Stimulated activated CD8-positive, alpha-beta memory T cell treated with anti-CD3 and anti-CD28 coated beads, Interleukin-7, amount 100 ng/mL, for 1 hour (primary cell): ENCODE measurements at places on chromosomes 16 and 17.

DNA sequence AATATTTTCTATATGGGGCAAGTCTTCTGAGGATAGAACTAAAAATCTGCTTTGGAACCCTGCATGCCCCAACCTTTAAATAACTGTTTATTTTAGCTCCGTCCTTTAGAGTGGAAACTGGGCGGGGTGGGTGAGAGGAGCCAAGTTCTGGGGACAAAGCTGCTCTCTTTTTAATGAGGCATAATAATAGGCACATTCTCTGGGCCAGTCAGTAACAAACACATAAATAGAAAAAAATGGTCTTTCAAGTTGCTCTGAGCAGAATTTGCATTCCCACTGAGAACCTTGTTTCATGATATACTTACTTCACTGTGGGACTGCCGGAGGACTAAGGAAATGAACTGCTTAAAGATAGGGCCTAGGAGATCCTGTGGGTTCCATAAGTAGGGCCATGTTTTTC, 51.5 kb downstream of the KNOP1 start:
- no peak for DNase-seq

DNA sequence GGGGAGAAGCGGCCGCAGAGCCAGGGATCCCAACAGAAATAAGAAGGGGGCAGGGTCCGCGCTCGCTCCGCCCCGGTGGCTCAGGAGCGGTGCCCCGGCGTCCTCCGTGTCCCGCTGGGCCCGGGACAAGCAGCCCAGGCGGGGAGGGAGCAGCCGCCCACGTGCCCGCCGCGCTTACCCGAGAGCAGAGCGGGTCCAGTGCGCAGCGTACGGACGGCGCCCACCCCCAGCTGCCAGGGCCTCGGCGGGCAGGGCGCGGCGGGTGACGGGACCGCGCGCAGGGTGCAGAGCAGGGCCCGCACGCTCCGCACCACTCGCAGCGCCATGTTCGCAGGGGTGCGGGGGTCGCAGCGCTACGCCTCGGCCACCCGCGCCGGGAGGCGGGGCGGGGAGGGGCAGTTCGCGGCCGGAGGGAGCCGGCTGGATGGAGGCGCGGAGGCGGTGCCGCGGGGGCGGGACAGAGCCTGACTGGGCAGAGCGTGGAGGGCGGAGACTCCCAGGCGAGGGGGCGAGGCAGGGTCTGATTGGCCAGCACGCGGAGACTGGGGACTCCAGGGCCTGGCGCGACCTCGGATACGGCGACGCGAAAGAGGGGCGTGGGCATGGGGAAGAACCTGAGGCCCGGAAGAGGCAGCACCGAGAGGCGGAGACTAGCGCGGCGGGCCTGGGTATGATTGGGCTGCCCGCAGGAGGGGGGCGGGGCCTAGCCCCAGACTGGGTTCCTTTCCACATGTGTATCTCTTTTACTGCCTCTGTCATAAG, at the start of gene GCSH:
TSS of gene GCSH (minus strand) at position 443 of the 762 bp plus-strand sequence. CDS start at position 326, 117 bp downstream.
- DNase-seq, result peak; percentile 95

DNA sequence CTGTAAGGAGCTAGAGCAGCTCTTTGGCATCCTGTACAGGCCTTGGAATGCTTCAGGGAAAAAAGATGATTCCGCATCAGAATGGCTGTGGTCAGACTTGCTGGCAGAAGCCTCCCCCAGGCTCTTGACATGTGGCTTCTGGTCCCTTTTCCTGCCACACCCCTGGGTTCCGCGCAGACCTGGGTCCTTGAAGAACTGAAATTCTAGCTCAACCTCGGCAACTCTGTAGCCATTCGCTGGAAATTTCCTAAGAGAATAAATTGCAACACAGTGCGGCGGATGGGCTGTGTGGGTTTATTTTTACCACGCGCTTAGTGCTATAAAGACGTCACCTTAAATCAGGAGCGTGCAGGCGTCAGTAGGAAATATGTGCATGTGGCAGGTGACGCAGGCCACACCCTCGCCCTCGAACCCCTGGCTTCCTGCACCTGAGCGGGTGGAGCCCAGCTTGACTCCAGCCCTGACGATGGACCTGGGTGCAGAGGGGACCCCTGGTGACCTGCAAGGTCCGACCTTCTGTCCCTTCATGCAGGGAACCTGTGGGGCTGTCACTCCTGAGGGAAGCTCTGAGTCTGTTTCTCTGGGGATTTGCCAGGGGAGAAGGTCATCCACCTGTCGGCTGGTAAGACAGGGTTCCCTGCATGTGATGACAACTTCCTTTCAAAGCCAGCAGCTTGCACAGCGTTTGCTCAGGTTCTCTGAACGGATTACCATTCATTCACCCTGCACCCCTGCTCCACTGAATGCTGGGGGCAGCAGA, 46.3 kb downstream of the METRNL start:
- no peak for DNase-seq

GRCh38 chr17:16199093-16199492, 16.2 kb downstream of the NCOR1 start:
- no peak for DNase-seq

DNA sequence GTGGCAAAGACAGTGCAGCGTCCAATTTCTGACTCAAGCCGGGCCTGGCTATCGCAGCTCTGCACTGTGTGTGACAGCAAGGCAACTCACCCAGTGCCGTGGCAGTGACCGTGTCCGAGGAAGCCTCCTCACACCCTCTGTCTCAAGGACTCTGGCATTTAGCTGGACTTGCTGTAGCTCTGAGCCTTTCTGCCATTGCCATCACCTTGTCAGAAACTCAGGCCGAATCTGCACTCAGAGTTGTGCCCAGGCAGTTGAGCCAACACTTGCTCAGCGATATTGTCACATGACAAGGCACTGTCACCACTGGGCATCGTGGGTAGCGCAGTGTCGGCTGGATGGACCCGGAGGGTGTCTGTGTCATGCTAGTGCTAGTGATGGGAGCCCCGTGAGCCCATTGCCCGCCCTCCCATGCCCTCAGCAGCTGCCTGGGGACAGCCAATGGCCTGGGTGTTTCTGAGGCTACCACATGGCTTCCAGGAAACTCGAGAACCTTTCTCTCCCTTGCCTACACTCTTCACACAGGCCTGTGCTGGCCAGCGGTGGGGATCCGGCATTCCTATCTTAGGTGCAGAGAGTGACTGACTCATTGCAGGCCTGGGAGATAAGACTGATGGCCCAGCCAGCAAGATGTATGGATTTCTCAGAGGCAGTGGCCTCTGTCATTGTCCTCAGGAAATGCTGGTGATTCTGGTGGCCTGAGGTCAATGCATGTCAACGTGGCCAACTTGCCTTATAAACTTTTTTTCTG, 22.1 kb upstream of the STH start:
- DNase-seq, result no peak

DNA sequence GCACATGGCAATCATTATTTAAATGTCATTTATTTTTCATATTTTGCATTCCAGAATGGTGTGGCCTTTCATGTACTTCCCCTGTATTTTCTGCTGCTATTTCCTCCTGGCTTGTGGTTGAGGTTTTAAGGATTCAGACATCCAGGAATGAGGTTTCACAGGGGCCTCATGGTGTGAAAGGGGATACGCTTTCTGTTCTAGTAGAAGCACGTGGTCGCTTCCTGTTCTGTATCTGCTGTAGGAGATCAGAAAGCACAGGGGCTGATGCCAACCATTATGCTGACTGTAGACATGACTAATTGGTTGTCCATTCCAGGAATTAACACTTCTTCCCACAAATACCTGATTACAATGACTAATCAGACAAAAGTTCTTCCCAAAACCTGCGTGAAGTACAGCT, 405.9 kb downstream of the SHISA9 start:
- no peak for DNase-seq

- no peak for DNase-seq
Observed at GRCh38 chr17:78935419-78936323, 10.5 kb upstream of the TIMP2 start.

GRCh38 chr17:58643147-58643546, 48.7 kb downstream of the TEX14 start:
- no peak for DNase-seq

DNA sequence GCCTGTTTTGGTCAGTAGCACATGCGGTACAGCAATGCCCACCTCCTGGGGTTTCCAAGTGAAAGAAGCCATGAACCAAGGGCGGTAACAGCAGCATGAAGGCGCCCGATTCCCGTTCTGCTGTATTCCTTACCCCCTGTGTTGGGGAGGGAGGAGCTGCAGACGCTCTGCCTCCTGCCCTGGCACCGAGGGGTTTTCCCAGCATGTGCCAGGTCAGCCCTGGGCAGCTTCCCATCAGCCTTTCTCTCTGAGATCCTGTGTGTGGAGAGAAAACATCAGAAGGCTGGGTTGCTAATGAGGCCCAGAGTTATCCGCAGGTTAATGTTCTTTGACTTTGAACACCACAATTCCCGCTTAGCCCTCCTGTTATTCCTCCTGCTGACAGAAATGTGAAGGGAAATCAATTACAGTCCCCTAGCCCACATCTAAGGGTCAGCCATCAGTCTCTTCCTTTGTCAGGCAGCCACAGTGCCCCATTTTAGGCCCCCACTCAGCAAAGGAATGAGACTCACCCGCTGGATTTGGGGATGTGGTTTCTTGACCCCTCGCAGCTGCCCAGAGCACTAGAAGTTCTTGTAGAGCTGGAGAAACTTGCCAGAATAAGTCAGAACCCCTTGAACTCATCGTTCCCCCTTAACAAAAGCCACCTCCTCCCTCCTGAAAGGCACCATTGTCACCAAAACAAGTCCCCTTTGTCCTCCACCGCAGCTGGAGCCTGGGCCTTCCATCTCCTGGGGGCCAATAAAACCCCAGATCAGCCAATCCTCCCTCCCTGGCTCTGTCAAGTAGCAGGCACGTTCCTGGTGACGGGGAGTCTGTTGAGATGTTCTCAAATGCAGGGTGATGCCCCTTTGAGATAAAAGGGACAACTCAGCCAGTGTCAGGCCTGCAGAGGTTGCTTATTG, 168.5 kb downstream of the KATNIP start:
- no peak for DNase-seq

DNA sequence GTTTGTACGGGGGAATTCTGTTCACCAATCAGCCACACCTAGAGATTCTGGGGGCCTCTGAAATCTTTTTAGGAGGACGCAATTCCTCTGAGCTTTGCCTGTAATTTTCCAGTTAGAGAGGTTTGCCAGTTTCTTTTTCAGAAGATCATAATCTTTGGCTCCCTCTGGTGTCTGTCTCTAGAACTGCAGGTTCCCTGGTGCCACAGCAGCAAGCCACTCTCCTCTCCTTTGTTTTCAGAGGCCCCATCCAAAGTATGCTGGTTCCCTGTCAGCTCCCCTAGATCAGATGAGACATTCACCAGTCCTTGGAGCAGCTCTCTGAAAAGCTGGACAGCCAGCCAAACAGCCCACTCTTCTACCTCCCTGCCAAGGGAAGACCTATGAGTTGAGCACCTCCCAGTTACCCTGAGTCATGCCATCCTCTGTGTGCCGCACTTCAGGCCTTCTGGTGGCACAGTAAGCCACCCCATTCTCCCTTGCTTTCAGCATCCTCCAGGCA, 36.1 kb downstream of the RNF112 start:
- peak; percentile 50 for DNase-seq

DNA sequence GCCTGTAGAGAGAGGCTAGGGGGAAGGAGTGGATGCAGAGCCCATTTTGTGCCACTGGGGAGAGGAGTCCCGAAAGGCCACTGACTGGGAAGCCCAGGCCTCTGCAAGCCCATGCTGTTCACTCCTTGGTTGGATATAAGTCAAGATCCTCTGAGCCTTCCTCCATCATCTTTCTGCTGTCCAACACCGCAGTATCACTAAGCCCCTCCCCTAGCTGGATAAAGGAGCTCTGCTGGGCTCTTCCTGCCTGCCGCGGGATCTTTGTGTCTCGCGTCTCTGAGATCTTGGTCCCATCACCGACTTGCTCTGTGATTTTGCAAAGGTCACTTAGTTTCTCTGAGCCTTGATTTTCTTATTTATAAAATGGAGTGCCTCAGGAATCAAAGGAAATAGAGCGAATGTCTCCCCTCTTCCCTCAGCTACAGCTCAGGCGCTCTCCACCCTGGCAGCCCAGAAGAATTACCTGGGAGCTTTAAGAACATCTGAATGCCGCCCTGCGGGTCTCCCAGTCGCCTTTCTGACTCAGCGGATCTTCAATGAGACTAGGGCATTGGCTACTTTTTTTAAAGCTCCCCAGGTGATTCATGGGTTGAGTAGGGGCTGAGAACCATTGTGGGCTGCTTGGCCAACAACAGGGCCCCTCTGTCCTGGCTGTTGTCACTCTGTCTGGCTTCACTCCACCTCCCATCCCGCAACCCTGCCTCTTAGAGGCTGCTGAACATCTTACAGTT, 25.2 kb upstream of the TMEM220 start:
- DNase-seq, result no peak

GRCh38 chr16:52256310-52257078, 290.4 kb downstream of the TOX3 start:
- DNase-seq, result no peak

GRCh38 chr17:36993227-36993626, 44.5 kb downstream of the AATF start:
- DNase-seq, result no peak

DNA sequence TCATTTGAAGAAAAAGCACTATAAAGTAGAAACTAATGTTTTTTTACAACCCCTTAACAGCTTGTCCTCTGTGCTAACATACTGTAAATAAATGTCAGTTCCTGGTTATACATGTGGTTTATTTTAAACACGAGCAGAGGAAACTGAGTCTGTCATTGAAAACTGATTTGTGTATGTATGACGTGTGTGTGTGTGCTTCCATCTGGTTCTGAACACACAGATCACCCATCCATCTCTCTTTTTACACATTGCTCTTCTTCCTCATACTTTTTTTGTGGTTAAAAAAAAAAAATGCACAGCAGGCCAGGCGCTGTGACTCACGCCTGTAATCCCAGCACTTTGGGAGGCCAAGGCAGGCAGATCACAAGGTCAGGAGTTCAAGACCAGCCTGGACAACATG, 49.5 kb downstream of the ZNF423 start:
- DNase-seq, result no peak

DNA sequence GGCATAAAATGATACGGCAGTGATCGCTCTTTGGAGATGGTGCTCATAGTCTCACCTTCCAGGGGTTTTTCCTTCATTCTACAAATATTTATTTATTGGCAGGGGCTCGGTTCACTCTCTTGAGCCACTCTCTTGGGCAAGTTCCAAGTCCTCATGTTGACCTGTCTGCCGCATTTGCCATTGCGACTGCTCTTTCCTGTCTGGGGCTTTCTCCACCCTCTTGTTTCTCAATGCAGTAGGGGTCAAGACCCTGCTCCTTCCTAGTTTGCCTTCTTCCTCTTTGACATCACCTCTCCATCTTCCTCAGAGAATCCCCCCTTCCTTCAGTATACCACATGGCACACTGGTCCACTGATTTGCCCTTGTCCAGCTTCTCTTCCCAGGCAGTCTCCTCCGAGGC, 21.9 kb upstream of the LRRC75A start:
- DNase-seq, result no peak

DNA sequence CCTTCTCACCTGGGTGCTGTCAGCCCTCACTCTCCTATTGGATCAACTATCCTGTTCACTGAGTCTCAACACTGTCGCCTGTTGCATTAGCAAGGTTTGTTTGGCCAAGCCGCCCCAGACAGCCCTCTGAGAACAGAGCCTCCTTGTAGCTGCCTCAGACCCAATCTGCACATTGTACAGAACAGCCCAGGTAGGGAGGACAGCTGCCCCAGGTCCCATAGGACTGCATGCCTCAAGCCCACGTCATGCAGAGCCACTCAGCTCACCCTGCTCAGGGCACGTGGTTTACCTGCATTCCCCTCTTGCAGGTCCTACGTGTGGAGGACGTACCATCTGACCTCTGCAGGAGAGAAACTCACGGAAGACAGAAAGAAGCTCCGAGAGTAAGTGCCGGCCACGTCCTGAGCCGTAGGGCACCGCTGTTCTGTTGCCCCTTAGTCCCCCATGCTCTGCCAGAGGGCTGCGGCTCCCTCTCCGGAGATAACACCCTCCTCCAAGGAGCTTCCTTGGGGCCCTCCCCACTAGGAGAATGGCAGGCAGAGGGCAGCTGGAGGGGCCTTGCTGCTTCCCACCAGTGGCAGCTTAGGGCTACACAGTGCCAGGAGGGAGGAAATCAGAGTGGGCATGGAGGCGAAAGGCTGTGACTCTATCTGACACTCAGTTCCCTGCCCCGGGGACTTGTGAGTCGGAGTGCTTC, 2.8 kb downstream of the SNRNP25 start:
- DNase-seq, result no peak
